ENCODE measurements at places on chromosomes 7 and 10. TPM values are rescaled to one million over a fixed set of nuclear protein-coding genes. Genes with fewer than 3 reads are reported as not detected.
A peak's percentile ranks its signal among the peaks of the same experiment; 100 is the strongest.

GRCh38 chr7:87968021-87968420 lies 34.0 kb downstream of the ADAM22 start:
- H3K36me3 ChIP-seq = no peaks in the 10 kb centered on the region
- DNase-seq = no peak

AKR1C3 gene
- 25.1 TPM for total RNA-seq

DNA sequence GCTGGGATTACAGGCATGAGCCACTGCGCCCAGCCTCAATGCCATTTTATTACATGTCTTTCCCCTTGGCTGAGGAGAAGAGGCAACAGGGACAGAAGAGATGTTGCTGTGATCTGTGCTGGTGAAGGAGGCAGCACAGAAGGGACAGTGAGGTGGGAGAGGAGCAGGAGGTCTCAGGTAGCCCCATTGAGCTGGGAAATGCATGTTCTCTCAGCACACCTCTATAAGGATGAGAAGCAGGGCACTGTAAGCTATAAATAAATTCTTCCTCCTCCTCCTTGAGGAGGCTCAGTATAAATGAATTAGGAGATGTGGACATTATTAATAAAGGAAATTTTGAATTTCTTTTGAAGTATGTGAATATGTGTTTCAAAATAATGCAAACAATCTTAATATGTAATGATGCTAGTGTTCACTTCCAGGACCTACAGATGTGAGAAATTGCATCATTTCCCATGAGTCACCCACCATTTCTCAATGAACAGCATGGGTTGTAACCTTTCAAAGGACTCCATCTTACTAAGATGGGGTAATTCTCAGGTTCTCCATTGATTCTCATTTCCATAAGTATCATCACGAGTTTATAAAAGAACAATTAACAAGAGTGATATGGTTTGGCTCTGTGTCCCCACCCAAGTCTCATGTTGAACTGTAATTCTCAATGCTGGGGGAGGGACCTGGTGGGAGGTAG lies 88.9 kb upstream of the ODAD2 start:
- no peak overlapping the region for H3K27ac ChIP-seq
- no peaks in the 10 kb centered on the region for H3K27me3 ChIP-seq
- DNase-seq = no peak
- H3K4me1 ChIP-seq = no peaks in the 10 kb centered on the region
- no peak overlapping the region for H3K4me3 ChIP-seq
- peaks cover 6% of the 10 kb centered on the region for H3K36me3 ChIP-seq

- no peaks in the 10 kb centered on the region for H3K27me3 ChIP-seq
- no peak overlapping the region for H3K4me3 ChIP-seq
- peaks cover 4% of the 10 kb centered on the region for H3K4me1 ChIP-seq
- DNase-seq = no peak
These were observed 38.3 kb downstream of the CACNA2D1 start for GRCh38 chr7:82405301-82405700.

GRCh38 chr10:27312854-27313253 lies 72.3 kb upstream of the ACBD5 start:
- H3K27me3 ChIP-seq = no peaks in the 10 kb centered on the region
- DNase-seq = no peak
- H3K4me1 ChIP-seq = no peaks in the 10 kb centered on the region
- H3K27ac ChIP-seq = no peak overlapping the region

DNA sequence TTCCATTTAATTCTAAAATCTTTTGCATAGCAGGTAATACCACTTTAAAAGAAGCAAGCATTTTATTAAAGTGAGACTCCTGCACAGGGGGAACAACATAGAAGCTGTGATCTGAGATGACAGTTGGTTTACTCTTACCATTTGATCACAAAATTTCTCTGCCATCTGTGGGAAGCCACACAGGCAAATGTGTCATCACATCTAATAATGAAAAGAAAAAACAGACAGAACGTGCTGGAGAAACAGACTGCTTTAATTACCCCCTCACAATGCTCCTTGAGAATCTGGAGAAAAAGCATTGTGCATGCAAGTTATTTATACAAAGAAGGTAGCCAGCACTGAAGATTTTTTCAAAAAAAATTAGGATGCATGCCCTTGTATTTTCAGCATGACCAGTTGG lies 165.2 kb upstream of the PTER start:
- no peaks in the 10 kb centered on the region for H3K4me1 ChIP-seq
- no peak overlapping the region for H3K4me3 ChIP-seq
- no peak for DNase-seq
- no peaks in the 10 kb centered on the region for H3K36me3 ChIP-seq
- H3K27ac ChIP-seq = no peak overlapping the region
- no peaks in the 10 kb centered on the region for H3K27me3 ChIP-seq

GRCh38 chr10:68223535-68224165 lies 8.3 kb downstream of the ATOH7 start:
- no peaks in the 10 kb centered on the region for H3K27me3 ChIP-seq
- H3K27ac ChIP-seq = no peak overlapping the region
- H3K4me3 ChIP-seq = no peak overlapping the region
- peaks cover 2% of the 10 kb centered on the region for H3K36me3 ChIP-seq
- DNase-seq = no peak

DNA sequence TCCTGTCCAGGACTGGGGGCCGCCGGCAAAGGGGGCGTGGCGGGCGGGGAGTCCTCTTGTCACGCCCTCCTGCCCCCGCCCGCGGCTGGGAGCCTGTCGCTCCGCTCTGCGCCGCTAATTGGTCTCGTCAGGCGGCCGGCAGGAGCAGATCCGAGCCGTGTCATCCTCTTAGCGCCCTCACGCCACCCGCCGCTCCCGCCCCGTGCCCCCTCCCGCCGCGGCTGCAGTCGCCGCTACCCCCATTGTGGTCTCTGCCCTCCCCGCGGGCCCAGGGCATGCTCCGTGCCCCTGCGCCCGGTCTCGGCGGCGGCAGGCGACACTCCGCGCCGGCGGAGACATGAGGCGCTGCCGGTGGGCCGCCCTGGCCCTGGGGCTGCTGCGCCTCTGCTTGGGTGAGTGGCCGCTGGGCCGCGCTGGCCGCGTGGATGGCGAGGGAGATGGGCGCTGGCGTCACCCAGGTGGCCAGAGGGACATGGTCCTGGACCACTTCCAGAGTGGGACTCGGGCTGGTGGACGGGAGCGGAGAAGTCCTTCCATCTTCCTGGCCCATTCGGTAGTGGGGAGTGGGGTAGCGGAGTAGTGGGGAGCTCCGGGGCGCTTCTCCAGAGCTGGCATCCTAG lies at the start of gene CDHR1:
Gene CDHR1, plus strand, starts transcription at position 114 of the 620 bp plus-strand sequence. Its CDS starts 224 bp downstream, at position 338.
- peaks cover 9% of the 10 kb centered on the region for H3K27me3 ChIP-seq
- peak within 1 kb of the TSS; percentile 56 for H3K4me3 ChIP-seq
- no peaks in the 10 kb centered on the region for H3K36me3 ChIP-seq
- no peak for DNase-seq

PRLHR gene
- not detected for total RNA-seq

SLC25A28 gene
- 43.3 TPM for total RNA-seq

GRCh38 chr7:41185851-41186250 lies 517.0 kb downstream of the INHBA start:
- no peaks in the 10 kb centered on the region for H3K4me1 ChIP-seq
- H3K27ac ChIP-seq = no peak overlapping the region
- H3K4me3 ChIP-seq = no peak overlapping the region
- no peaks in the 10 kb centered on the region for H3K36me3 ChIP-seq
- H3K27me3 ChIP-seq = no peaks in the 10 kb centered on the region

DNA sequence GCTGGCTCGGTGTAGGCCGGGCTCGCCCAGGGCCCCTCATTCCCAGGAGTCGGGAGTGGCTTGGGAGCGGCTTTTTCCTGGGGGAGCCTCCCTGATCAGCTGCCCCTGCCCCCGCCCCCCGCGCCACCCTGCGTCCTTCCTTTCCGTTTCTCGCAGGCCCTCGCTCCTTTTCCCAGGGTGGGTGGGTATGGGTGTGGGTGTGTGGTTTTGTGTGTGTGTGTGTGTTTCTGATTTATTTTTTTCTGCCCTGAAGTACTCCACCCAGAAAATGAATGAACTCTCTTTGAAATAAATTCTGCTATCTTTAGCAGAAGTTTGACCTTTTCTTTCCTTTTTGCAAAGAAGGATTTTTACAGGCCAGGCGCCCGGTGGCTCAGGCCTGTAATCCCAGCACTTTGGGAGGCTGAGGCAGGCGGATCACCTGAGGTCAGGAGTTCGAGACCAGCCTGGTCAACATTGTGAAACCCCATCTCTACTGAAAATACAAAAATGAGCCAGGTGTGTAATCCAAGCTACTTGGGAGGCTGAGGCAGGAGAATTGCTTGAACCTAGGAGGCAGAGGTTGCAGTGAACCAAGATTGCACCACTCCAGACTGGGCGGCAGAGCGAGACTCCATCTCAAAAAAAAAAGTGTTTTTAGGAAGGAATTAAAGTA lies 30.0 kb upstream of the AP5Z1 start:
- no peak for DNase-seq
- H3K27me3 ChIP-seq = no peaks in the 10 kb centered on the region
- H3K4me3 ChIP-seq = peak overlapping the region; percentile 29
- peaks cover 33% of the 10 kb centered on the region for H3K36me3 ChIP-seq
- peaks cover 17% of the 10 kb centered on the region for H3K4me1 ChIP-seq

OR6V1 gene
- total RNA-seq = not detected

GRCh38 chr7:93366816-93367215 lies 134.7 kb downstream of the VPS50 start:
- no peak for DNase-seq
- H3K27ac ChIP-seq = no peak overlapping the region
- no peaks in the 10 kb centered on the region for H3K4me1 ChIP-seq
- H3K27me3 ChIP-seq = no peaks in the 10 kb centered on the region
- H3K4me3 ChIP-seq = no peak overlapping the region
- no peaks in the 10 kb centered on the region for H3K36me3 ChIP-seq

- DNase-seq = no peak
- peaks cover 60% of the 10 kb centered on the region for H3K36me3 ChIP-seq
- peak overlapping the region; percentile 64 for H3K27ac ChIP-seq
- peaks cover 10% of the 10 kb centered on the region for H3K4me1 ChIP-seq
- no peaks in the 10 kb centered on the region for H3K27me3 ChIP-seq
These were observed 35.7 kb downstream of the P4HA1 start for GRCh38 chr10:73060738-73061635.

BAIAP2L1 gene
- total RNA-seq = 2.7 TPM

SLIT1 gene
- 0.12 TPM for total RNA-seq

TYW1B gene
- total RNA-seq = 1.9 TPM

WEE2 gene
- total RNA-seq = not detected

DNA sequence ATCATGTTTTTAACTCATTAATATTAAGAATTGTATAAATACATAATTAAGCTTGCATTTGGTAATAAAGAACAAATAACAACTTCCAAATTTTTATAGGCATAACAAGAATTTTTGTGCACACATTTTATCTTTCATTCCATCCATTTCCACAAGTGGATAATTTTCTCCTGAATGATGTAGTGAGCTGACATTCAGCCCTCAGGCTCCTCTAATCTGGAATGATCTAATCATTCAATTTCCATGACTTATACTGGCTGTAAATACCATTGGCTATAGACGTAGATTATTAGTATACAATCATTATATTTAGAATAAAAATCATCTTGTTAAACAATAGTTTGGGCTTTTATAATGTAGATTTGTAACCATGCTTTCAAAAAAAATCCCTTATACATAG lies 287.2 kb upstream of the GHITM start:
- no peaks in the 10 kb centered on the region for H3K36me3 ChIP-seq
- H3K4me1 ChIP-seq = no peaks in the 10 kb centered on the region
- no peak overlapping the region for H3K4me3 ChIP-seq
- no peak for DNase-seq
- H3K27me3 ChIP-seq = no peaks in the 10 kb centered on the region
- no peak overlapping the region for H3K27ac ChIP-seq

- H3K4me3 ChIP-seq = no peak overlapping the region
- H3K27ac ChIP-seq = peak overlapping the region; percentile 62
- H3K36me3 ChIP-seq = no peaks in the 10 kb centered on the region
- peaks cover 55% of the 10 kb centered on the region for H3K4me1 ChIP-seq
- no peak for DNase-seq
- H3K27me3 ChIP-seq = no peaks in the 10 kb centered on the region
These were observed 12.7 kb downstream of the LMTK2 start for GRCh38 chr7:98119256-98119918.

DNA sequence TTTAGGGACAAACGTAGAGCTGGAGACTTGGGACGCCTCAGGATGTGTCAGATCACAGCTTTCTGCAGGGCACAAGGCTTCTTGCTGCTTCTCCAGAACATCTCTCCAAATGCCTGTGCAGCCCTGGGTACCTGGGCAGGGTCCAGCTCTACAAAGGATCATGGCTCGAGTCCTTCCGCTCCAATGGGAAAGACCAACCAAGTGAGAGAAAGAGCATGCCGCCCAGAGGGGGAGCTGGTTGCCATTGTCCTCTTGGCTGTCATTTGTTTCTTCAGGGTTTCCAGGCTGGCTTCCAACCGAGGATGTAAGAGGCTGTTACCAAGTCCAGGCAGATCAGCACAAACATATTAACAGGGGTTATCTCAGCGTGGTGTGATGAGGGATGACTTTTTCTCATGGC lies 5.6 kb upstream of the LEP start:
- H3K4me1 ChIP-seq = no peaks in the 10 kb centered on the region
- no peaks in the 10 kb centered on the region for H3K36me3 ChIP-seq
- H3K27me3 ChIP-seq = peaks cover 4% of the 10 kb centered on the region
- H3K4me3 ChIP-seq = no peak overlapping the region

CXCL12 gene
- 197 TPM for total RNA-seq

- no peaks in the 10 kb centered on the region for H3K4me1 ChIP-seq
- no peak for DNase-seq
- H3K36me3 ChIP-seq = no peaks in the 10 kb centered on the region
- no peak overlapping the region for H3K27ac ChIP-seq
These were observed 68.9 kb upstream of the AQP1 start for GRCh38 chr7:30842542-30843451.
